Smooth muscle cell of the coronary artery (primary cell): ENCODE measurements at places on chromosomes 7 and 10. TPM values are rescaled to one million over a fixed set of nuclear protein-coding genes. Genes with fewer than 3 reads are reported as not detected.

The ADARB2 gene
- total RNA-seq, result not detected in 2 replicates

The LSM8 gene
- total RNA-seq, result 17.2 and 42.9 TPM in 2 replicates

The VIPR2 gene
- 0.23 TPM in 1 of 2 replicates, not detected in the other for total RNA-seq

The CPA2 gene
- 0.08 TPM in 1 of 2 replicates, not detected in the other for total RNA-seq

The GJD4 gene
- not detected in 2 replicates for total RNA-seq

The SPDYE2 gene
- total RNA-seq, result 0.12 TPM in 1 of 2 replicates, not detected in the other

The PTF1A gene
- total RNA-seq, result not detected in 2 replicates

The GPRIN2 gene
- total RNA-seq, result 0.08 TPM in 1 of 2 replicates, not detected in the other

The PON1 gene
- not detected in 2 replicates for total RNA-seq

The CTAGE4 gene
- 0.23 and 0.35 TPM in 2 replicates for total RNA-seq

The ENTPD1 gene
- 0.60 and 1.2 TPM in 2 replicates for total RNA-seq

The SLC26A4 gene
- total RNA-seq, result 0.23 and 0.68 TPM in 2 replicates

The P4HA1 gene
- 206 and 253 TPM in 2 replicates for total RNA-seq

The GBX1 gene
- total RNA-seq, result not detected in 2 replicates

The GTPBP4 gene
- total RNA-seq, result 18.7 and 33.7 TPM in 2 replicates

The NPM3 gene
- 124 and 126 TPM in 2 replicates for total RNA-seq

The PPP1R3C gene
- total RNA-seq, result 33.9 and 36.7 TPM in 2 replicates

The UROS gene
- total RNA-seq, result 30.8 and 74.2 TPM in 2 replicates

The CAPZA2 gene
- total RNA-seq, result 61.4 and 107 TPM in 2 replicates

The ADK gene
- 16.4 and 34.9 TPM in 2 replicates for total RNA-seq

The GIMAP6 gene
- total RNA-seq, result 0.35 TPM in 1 of 2 replicates, not detected in the other

The OPTN gene
- total RNA-seq, result 89.3 and 272 TPM in 2 replicates

The GNAT3 gene
- total RNA-seq, result not detected in 2 replicates

The KCND2 gene
- 0.90 and 21.8 TPM in 2 replicates for total RNA-seq

The STEAP1 gene
- total RNA-seq, result 8.9 and 53.9 TPM in 2 replicates

The SYCE1 gene
- total RNA-seq, result 0.90 TPM in 1 of 2 replicates, not detected in the other

The RBP4 gene
- total RNA-seq, result 0.15 and 0.23 TPM in 2 replicates

The KLF14 gene
- not detected in 2 replicates for total RNA-seq

The SPDYE3 gene
- total RNA-seq, result not detected in 2 replicates

The FAM180A gene
- 7.2 and 16.3 TPM in 2 replicates for total RNA-seq

The CFTR gene
- total RNA-seq, result not detected in 2 replicates

The CHST12 gene
- total RNA-seq, result 6.0 and 7.4 TPM in 2 replicates

The TFPI2 gene
- 0.47 and 166 TPM in 2 replicates for total RNA-seq

The FOXP2 gene
- 0.08 and 5.6 TPM in 2 replicates for total RNA-seq

The LBX1 gene
- not detected in 2 replicates for total RNA-seq

The TRIP6 gene
- 70.6 and 75.7 TPM in 2 replicates for total RNA-seq

The NRAP gene
- under 0.01 TPM in 1 of 2 replicates, not detected in the other for total RNA-seq

The INHBA gene
- 14.9 and 129 TPM in 2 replicates for total RNA-seq

The TFR2 gene
- total RNA-seq, result under 0.01 and 0.08 TPM in 2 replicates

The PKD2L1 gene
- total RNA-seq, result not detected in 2 replicates

The APBB1IP gene
- total RNA-seq, result 5.9 TPM in 1 of 2 replicates, not detected in the other

The NCF1 gene
- total RNA-seq, result not detected in 2 replicates

The STOX1 gene
- total RNA-seq, result under 0.01 and 0.12 TPM in 2 replicates

The CYP3A7 gene
- total RNA-seq, result 0.23 TPM in 1 of 2 replicates, not detected in the other

The SPDYE11 gene
- not detected in 2 replicates for total RNA-seq

The EIF5AL1 gene
- total RNA-seq, result 0.35 and 0.38 TPM in 2 replicates

The GPR37 gene
- total RNA-seq, result 0.30 TPM in 1 of 2 replicates, not detected in the other

The ODAD2 gene
- 0.12 TPM in 1 of 2 replicates, not detected in the other for total RNA-seq

The LIPM gene
- total RNA-seq, result not detected in 2 replicates

The NPTX2 gene
- total RNA-seq, result 0.15 and 6.0 TPM in 2 replicates

The CLEC2L gene
- not detected in 2 replicates for total RNA-seq

The PAPOLB gene
- total RNA-seq, result 0.08 TPM in 1 of 2 replicates, not detected in the other
